ENCODE measurements at places on chromosomes 3 and 15. TPM values are rescaled to one million over a fixed set of nuclear protein-coding genes. Genes with fewer than 3 reads are reported as not detected.

- no peaks in the 10 kb centered on the region for H3K27me3 ChIP-seq
- H3K4me1 ChIP-seq = peaks cover 49% of the 10 kb centered on the region
- peaks cover 58% of the 10 kb centered on the region for H3K36me3 ChIP-seq
- H3K4me3 ChIP-seq = peak overlapping the region; percentile 23
- no peak for DNase-seq
These were observed 23.3 kb downstream of the SNRK start for GRCh38 chr3:43309372-43310305.

- H3K4me1 ChIP-seq = no peaks in the 10 kb centered on the region
- no peak overlapping the region for H3K4me3 ChIP-seq
- H3K36me3 ChIP-seq = no peaks in the 10 kb centered on the region
- H3K27ac ChIP-seq = no peak overlapping the region
These were observed 10.8 kb downstream of the MINAR1 start for GRCh38 chr15:79442911-79443310.

GRCh38 chr3:190676481-190676880, 162.6 kb downstream of the IL1RAP start:
- H3K4me3 ChIP-seq = no peak overlapping the region
- no peak for DNase-seq
- no peak overlapping the region for H3K27ac ChIP-seq
- H3K36me3 ChIP-seq = no peaks in the 10 kb centered on the region

GRCh38 chr15:27782125-27782524, 317.0 kb downstream of the OCA2 start:
- DNase-seq = no peak
- H3K36me3 ChIP-seq = no peaks in the 10 kb centered on the region
- H3K4me3 ChIP-seq = no peak overlapping the region
- H3K27me3 ChIP-seq = no peaks in the 10 kb centered on the region

DNA sequence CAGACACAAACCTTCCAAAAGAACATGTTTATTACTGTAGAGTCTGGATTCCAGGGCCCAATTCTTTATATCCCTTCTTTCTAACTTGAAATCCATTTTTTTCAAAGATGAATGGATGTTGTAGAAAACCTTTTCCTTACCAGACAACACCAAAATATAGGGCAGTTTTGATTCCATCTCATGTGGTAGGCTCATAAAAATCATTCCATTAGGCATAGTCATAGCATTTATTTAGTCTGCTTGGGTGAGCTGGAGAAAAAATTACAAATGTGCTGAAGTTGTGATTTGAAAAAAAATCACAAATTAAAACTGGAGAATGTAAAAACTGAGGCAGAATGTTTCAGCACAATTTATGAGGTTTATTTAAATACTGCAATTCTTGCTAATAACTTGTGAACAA, 199.3 kb upstream of the TBC1D5 start:
- no peak overlapping the region for H3K4me3 ChIP-seq
- H3K27me3 ChIP-seq = peaks cover 5% of the 10 kb centered on the region
- H3K4me1 ChIP-seq = no peaks in the 10 kb centered on the region
- no peaks in the 10 kb centered on the region for H3K36me3 ChIP-seq
- DNase-seq = no peak

GRCh38 chr3:119703820-119704531, 1.2 kb downstream of the CFAP91 start:
- H3K4me1 ChIP-seq = peaks cover 18% of the 10 kb centered on the region
- no peaks in the 10 kb centered on the region for H3K36me3 ChIP-seq
- no peak overlapping the region for H3K4me3 ChIP-seq

CFAP92 gene
- polyA plus RNA-seq = not detected

GPR87 gene
- polyA plus RNA-seq = not detected

BOC gene
- polyA plus RNA-seq = not detected

Measured in CD4-positive, CD25-positive, alpha-beta regulatory T cell (primary cell).